Stimulated activated CD4-positive, alpha-beta T cell treated with anti-CD3 and anti-CD28 coated beads, Interleukin-2, amount 100 ng/mL, for 48 hours (primary cell): ENCODE measurements at places on chromosomes 12 and 14.
A peak's percentile ranks its signal among the peaks of the same experiment; 100 is the strongest.

GRCh38 chr14:91607322-91608047 is 97.4 kb upstream of the PPP4R3A start:
- no peak for DNase-seq

- no peak for DNase-seq
Observed at GRCh38 chr12:76881142-76881541, 2.3 kb upstream of the CSRP2 start.

DNA sequence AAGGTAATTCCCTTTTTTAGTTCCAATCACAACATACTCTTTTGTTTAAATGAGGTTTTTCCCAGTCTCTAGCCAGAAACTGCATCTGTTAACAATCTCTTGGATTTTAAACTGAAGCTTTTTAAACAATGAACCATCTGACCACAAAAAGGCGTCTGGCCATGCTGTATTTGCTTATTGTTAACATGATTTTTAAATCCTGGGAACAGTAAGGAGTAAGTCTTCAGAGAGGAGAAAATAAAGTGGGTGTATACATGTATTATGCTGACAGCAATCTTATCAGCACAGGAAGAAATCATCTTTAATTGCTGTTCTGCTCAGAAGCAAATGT is 106.2 kb downstream of the DAAM1 start:
- DNase-seq = no peak

- no peak for DNase-seq
Observed at GRCh38 chr14:89386212-89386886, 30.7 kb downstream of the FOXN3 start.

DNA sequence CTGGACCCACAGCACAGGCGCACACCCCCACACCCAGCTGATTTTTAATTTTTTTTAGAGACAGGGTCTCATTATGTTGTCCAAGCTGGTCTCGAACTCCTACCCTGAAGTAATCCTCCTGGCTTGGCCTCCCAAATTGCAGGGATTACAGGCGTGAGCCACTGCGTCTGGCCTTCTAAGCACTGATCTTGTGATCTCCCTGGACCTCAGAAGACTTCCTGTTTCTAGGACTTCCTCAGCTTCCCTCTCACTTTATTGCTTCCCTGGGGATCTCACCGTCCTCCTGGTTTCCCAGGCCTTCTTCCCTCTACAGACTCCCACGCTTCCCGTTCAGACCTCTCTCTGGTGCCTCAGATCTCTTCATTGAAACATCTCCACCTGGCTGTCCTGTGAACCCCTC is 13.8 kb downstream of the ZNF839 start:
- DNase-seq = no peak

- DNase-seq = no peak
Observed at GRCh38 chr14:75379246-75379929, 48.4 kb upstream of the JDP2 start.

DNA sequence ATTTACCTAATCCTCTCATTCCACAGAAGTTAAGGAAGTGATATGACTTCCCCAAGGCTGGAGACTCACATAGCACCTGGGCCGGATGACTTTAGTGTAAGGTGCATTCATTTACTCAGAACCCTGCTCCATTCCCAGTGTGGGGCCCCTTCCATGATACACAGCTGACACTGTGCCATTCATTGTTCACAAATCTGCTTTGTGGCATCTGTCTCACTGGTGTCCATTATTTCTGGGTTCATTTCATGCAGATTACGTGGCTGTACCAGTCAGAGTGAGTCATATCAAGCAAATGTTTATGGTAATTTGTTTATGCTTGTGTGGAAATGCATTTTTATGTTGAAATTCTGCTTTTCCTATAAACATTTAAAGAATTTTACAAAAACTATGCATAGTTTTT is 5.2 kb downstream of the ANO4 start:
- DNase-seq = no peak

DNA sequence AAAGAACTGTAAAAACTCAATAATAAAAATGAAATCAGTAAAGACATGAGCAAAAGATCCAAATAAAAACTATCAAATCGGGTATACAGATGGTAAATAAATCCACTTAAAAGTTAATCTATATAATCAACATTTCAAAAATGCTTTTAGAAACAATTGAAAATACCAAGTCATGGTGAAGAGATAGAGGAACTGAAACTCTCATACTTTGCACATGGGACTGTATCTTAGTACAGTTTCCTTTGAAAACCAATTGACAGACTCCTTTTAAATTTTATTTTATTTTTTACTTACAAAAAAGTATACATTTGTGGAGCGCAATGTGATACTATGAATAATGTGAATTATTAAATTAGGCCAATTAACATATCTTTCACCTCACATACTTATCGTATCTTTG is 98.6 kb upstream of the FAR2 start:
- DNase-seq = no peak

- DNase-seq = no peak
Observed at GRCh38 chr14:92755495-92755894, 7.1 kb upstream of the LGMN start.

- no peak for DNase-seq
Observed at GRCh38 chr14:59871166-59871495, 555 bp upstream of the RTN1 start.

DNA sequence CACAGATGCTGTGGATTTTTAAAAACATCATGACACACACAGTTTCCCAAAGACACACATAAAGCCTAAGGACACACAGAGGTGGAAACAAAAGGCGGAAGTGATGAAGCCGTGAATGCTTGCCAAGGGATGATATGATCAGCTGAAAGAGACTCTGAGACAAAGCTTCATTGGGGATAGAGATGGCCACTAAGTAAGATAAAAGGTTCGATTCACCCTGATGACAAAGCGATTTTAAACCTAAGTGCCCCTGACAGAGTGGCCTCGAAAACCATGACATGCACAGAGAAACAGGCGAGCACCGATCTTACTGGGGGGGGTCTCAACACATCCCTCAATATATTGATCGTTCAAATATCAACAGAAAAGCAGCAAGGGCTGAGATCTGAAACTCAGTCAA is 20.3 kb upstream of the EIF5 start:
- no peak for DNase-seq

DNA sequence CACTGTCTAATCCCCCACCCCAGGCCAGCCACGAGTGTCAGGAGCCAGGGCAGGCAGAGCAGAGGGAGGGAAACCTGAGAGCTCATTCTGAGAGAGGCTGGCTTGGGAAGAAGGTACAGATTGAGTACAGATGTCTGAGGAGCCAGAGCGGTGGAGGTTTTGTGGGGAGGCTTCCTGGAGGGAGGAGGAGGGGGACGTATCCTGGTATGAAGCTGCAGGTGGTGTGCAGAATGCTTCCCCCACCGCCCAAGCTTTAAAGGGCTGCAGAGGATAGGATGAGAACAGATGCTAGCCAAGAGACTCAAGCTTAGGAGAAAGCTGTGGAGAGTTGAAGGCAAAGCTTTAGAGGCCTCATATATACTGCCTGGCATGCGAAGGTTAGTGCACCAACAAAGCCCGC is 3.2 kb upstream of the TAMALIN start:
- DNase-seq = no peak

GRCh38 chr12:54300732-54301427 is at the start of gene NFE2:
Gene NFE2 (minus strand): TSS chr12:54301015. CDS start chr12:54295248, 5,767 bp downstream.
- no peak for DNase-seq

- DNase-seq = no peak
Observed at GRCh38 chr12:15181017-15181683, 40.1 kb downstream of the RERG start.

- DNase-seq = no peak
Observed at GRCh38 chr14:95918466-95918865, 41.8 kb downstream of the TUNAR start.

DNA sequence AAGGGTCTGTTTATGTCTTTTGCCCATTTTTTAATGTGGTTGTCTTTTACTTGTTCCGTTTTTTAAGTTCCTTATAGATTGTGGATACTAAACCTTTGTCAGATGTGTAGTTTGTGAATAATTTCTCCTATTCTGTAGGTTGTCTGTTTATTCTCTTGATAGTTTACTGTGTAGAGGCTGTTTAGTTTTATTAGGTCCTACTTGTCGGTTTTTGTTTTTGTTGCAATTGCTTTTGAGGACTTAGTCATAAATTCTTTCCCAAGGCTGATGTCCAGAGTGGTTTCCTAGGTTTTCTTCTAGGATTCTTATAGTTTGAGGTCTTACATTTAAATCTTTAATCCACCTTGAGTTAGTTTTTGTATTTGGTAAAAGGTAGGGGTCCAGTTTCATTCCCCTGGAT is 33.9 kb downstream of the SLC39A9 start:
- no peak for DNase-seq

DNA sequence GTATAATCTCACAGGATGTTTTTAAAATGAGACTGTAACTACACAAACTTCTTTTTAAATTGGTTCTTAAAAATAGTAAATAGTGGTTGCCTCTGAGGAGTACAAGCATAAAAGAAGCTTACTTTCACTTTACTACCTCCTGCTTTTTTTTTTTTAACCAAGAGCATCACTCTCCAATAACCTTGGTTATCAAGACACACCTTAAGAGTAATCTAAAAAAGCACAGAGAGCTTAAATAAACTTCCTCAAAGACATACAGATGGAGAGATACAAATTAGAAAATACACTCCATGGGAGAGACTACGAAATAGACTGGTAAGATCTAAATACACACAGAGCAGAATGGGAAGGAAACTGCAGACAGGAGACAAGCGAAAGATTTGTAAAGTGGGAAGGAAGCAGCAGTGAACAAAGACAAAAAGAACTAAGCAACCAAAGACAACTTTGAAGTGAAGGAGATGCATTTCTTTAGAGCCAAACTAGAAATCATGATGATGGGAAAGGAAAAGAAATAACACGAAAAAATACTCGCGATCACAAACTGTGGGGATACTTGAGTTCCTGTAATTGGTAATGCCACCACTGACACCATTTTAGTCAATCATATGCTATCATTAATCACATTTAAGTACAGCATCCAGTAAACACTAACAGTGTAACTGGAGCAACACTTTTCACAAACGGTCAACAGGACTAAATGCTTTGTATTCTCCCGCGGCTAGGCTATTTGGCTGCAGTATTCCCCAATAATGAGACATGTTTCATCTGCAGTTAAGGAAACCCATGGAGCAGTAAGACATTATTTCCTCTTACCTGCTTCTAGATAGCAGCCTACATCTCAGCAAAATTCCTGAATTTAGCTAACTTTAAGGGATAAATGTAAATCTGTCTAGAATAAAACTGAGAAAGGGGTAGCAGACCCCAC is 8.2 kb downstream of the SINHCAF start:
- DNase-seq = no peak

GRCh38 chr14:64630778-64631177 is 73.4 kb upstream of the PLEKHG3 start:
- no peak for DNase-seq

DNA sequence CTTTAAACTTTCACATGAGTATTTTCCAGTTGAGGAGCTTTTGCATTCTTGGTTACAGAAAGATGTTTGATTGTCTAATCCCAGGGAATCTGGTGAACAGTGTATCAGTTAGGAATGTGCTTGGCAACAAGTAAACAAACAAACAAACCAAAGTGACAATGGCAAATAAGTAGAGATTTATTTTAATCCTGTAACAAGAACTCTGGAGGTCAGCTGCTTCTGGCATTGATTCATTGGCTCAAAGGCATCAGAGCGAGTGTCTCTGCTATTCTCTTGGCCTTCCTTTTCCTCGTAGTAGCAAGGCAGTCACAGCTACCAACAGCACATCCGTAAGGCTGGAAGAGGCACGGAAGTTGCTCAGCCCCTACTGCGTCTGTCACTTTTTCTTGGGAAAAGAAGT is 37.2 kb downstream of the CRADD start:
- DNase-seq = no peak

GRCh38 chr12:102653406-102653805 is 173.0 kb upstream of the IGF1 start:
- no peak for DNase-seq

DNA sequence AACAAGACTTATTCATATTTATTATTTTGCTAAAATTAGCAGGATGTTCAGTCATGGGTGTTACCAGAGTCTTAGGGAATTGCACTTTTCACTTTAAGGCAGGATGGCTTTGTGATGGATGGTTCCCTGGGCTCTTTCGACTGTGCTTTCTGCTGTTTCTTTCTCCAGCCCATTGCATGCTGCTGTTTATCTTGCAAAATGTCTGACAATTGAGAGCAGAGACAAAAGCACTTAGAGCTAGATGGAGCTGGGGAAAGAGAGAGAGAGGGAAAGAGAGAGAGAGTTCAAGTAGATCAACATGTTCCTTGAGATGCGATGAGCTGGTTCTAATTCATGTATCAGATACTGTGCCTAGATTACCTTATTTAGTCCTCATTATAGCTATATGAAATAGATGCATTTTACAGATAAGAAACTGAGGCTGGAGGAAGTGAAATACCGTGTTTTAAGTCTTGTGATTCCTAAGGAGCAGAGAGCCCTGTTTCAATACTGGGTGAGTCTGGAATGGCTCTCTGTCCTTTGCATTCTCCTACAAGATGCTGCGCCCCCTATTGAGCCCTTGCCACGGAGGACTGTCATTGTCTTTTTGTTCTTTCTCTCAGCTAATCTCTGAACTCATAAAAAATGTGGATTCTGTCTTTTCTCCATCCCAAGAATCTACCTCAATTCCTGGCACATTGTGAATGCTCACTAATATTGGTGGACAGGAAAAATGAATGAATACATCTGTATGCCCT is 227.9 kb downstream of the ALG10B start:
- DNase-seq = no peak

- no peak for DNase-seq
Observed at GRCh38 chr12:23950210-23950774, 822 bp upstream of the SOX5 start.

- no peak for DNase-seq
Observed at GRCh38 chr12:67645126-67645525, 3.4 kb upstream of the DYRK2 start.

GRCh38 chr12:19273482-19274330 is 144.2 kb downstream of the PLEKHA5 start:
- DNase-seq = peak; percentile 16

DNA sequence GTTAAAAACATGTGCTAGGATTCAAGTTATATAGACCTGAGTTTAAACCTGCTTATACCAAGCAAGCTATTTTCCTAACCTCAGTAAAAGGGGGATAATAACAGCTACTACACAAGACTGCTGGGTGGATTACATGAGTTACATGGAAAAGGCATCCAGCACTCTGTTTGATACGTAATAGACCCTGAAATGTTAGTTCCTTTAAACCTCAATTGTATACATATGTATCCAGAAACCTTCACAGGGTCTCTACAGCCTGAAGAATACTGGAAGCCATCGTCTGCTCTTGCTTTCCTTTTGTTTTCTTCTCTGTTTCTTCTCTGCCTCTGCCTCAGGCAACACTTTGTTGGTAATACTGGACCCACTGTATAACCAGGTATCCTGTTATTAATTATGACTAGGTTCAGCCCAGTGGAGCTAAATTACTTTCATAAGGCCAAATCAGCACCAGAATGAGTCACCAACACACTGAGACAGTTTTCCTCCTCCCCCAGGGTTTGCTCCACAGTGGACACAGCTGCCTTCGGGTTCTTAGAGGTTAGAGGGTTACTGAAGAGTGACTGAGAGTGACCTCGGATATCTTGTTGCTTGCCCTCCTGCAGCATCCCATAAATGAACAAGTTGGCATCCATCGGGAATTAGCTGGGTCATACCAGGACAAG is 127.1 kb downstream of the CAPZA3 start:
- DNase-seq = no peak
